ENCODE measurements at places on chromosomes 6 and 20. TPM values are rescaled to one million over a fixed set of nuclear protein-coding genes. Genes with fewer than 3 reads are reported as not detected.

LHFPL5 gene
- not detected for total RNA-seq

- no peak for DNase-seq
Measured at GRCh38 chr6:134115715-134116074, 63.3 kb upstream of the SLC2A12 start.

MTCH1 gene
- total RNA-seq = 78.2 TPM

DNA sequence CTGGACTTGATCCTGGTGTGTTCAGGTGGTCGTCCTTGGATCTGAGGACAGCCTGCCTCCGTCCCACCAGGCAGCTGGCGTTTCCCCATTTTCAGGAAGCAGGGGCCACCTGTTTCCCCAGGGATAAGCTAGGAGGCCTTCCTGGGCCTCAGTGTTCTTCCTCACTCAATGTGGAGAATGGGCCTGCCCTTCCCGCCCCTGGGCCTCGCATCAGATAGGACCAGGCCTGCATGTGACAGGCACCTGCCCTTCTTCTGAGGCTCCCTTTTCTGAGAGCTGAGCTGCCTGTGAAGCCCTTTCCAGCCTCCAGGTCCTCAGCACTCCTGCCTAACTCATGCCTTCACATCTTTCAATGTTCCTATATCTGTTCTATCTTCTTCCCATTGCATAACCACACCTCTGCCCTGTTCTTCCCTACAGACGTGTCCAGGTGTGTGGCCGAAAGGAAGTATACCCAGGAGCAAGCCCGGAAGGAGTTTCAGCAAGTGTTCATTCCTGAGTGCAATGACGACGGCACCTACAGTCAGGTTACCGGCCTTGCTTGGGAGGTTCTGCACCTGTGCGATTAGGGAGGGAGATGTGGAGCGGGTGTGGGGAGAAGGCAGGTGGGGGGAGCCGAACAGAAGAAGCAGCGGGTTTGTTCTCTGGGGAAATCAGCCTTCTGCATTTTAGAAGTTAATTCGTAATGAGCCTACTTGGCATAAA, 85.1 kb downstream of the SMOC2 start:
- no peak for DNase-seq

- no peak for DNase-seq
Measured at GRCh38 chr6:15841937-15842726, 179.3 kb upstream of the DTNBP1 start.

EIF2S2 gene
- 151 TPM for total RNA-seq

FAM83C gene
- not detected for total RNA-seq

DNA sequence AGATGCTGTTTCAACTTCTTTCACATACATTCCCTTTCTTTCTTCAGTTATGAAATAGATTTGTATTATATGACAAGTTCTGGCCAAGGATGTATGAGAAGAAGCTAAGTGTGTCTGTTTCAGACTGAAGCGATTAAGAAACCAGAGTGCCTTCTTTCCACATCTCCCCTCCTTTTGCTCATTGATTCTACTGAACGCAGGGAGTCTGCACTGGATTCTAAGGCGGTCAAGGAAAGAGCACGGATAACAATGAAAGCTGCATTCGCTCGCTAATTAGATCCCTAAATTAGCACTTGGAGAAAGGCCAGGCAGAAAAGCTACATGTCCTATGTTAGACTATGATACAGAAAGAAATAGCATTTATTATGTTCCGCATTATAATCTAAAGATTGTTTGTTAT, 267.7 kb downstream of the HAO1 start:
- DNase-seq = no peak

DNA sequence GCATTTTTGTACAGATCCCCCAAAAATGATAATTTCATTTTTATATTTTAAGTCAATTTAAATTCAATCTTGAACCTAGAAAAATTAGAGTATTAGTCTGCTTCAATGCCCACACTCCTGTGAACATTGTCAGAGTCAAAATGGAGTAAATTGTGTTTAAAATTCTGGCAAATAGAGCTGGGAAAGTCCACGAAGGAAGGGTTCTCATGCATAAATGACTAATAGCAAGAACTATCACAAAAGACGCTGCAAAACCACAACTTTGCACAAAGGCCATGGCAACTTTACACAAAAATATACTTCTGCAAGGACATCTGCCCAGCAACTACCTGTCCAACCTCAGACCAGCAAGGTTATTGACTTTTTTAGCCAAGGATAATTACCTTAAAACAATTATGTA, 203.2 kb upstream of the SMLR1 start:
- no peak for DNase-seq

GRCh38 chr20:15840636-15841301, 732.5 kb downstream of the KIF16B start:
- DNase-seq = no peak

DNA sequence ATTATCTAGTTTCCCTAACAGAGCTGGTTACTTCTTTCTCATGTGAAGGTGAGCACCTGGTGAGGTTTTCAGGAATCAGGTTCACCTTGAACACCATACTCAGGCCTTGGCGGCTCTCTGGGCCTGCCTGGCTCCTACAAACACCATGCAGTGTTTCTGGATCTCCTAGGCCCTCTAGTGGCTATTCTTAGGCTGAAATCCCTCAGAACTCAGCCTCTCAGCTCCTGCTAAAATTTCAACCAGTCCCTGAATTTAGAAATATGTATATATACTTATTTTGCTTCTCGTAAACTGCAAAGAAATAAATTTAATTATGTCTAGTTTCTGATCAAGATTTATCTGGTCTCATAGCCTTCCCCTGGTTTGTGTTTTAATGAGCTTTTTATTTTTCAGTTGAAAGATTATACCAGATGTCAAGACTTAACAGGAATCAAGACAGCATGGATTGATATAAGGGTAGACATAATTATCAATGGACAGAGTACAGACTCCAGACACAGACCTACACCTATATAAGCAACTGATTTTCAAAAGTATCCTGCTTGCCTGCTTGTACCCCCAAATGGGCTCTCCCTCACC, 55.9 kb downstream of the ANKEF1 start:
- peak; percentile 69 for DNase-seq

DNA sequence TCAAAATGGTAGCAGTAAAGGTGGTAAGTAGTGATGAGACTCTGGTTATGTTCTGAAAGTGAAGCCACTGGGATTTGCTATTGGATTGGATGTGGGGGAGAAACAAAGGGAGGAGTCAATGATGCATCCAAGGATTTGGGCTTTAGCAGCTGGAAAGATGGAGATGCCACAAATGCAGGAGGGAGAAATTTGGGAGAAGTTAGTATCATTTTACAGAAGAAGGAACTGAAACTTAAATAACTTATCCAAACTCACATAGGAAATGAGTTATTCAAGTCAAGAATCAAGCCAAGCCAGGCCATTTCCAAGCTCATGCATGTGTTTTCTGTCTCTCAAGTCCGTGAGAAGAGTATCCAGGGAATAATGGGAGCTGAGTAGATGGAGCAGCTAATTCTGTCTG, 155.1 kb upstream of the TNFAIP3 start:
- DNase-seq = no peak
